ENCODE measurements at places on chromosomes 7 and 10.

DNA sequence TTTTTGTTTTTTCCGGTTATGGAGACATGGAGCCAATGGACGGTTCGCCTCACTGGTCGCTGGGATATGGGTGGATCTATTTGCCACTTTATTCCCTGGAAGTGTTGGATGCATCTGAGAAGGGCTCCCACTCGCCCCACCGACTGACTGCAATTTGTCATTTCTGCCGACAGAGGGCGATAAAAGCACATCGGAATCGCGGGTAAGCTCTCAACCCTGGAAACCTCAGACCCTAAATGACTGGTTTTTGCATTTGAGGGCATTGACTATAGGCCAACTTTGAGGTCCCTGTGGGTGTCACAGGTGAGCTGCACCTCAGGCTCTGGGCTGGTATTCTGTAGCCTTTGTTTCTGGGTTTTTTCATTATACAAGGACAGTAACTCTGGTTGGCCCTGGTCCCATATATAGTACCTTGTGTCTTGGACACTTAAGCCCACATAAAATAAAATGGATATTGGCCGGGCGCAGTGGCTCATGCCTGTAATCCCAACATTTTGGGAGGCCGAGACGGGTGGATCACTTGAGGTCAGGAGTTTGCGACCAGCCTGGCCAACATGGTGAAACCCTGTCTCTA, 11.9 kb upstream of the OPALIN start:
- DNase-seq: no peak

- no peak for DNase-seq
Measured at GRCh38 chr10:95606922-95607321, 45.8 kb upstream of the SORBS1 start.

DNA sequence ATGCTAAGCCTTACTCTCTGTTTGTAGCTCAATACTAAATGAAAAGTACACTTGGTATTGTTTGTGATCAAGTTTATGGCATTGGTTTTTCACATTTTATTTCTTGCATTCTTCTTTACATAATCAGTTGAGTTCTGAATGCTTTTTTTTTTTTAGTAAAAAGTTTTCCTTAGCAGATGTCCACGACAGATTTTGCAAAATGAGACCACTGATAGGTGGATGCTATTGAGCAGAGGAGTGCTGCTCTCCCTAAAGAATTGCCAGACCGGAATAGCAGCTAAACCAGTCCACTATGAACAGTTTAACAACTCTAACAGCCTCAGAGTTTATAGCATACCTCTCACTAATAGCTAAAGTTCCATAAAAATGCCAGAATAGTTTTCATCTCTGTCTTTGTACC, 225.1 kb upstream of the CACNA2D1 start:
- DNase-seq: no peak

DNA sequence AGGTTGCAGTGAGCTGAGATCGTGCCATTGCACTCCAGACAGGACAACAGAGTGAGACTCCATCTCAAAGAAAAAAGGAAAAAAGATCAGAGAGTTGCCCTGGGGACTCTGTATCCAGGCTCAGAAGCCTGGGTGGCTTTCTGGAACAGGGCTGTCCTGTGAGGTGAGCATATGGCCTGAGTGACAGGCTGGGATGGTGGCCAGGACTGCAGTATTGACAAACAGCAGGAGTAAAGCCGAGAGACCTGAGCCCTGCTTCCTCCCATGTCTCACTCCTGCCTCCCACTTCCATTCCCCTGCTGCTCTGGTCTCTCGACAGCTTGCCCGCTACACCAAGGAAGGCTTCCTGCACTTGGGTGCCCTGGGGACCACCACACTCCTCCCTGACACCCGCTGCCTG, 578.5 kb downstream of the GALNT17 start:
- DNase-seq: no peak

GRCh38 chr7:20783700-20784387, 2.8 kb downstream of the SP8 start:
- no peak for DNase-seq
